ENCODE measurements at places on chromosomes 5 and 9. TPM values are rescaled to one million over a fixed set of nuclear protein-coding genes. Genes with fewer than 3 reads are reported as not detected.

Gene SPATA31A3
- not detected for total RNA-seq

Gene LCN1
- not detected for total RNA-seq

Gene APBA1
- total RNA-seq: 8.8 TPM

Gene TRIP13
- total RNA-seq: 2.1 TPM

Gene MYORG
- 0.83 TPM for total RNA-seq

Gene PRDM9
- not detected for total RNA-seq

Gene RASA1
- 42.1 TPM for total RNA-seq

Gene OR1Q1
- total RNA-seq: not detected

Gene PCDHA1
- total RNA-seq: under 0.01 TPM

Gene ARHGEF39
- 0.66 TPM for total RNA-seq

Gene HEMGN
- total RNA-seq: not detected

Gene CA9
- 0.26 TPM for total RNA-seq

Gene C5orf34
- total RNA-seq: 4.1 TPM

Gene SPATA6L
- total RNA-seq: 1.2 TPM

Gene POLK
- total RNA-seq: 33.4 TPM

Gene SPATA31C1
- not detected for total RNA-seq

Gene CCDC69
- 4.0 TPM for total RNA-seq

Gene FANCG
- 12.2 TPM for total RNA-seq

Gene FST
- total RNA-seq: 759 TPM

Gene GFI1B
- total RNA-seq: not detected

Gene BSPRY
- not detected for total RNA-seq

Gene HK3
- under 0.01 TPM for total RNA-seq

Gene FAM81B
- not detected for total RNA-seq

Measured in fibroblast of lung (primary cell).